SK-N-SH (cell line): ENCODE measurements at places on chromosomes 2 and 18.

GRCh38 chr2:113765276-113765675 is 8.8 kb upstream of the SLC35F5 start:
- no peaks in the 10 kb centered on the region for H3K27me3 ChIP-seq
- H3K27ac ChIP-seq, result no peak overlapping the region
- no peak for DNase-seq
- H3K4me1 ChIP-seq, result 0 out of 2 replicates have a peak, but pooled peaks cover 12% of the 10 kb centered on the region
- H3K36me3 ChIP-seq, result no peaks in the 10 kb centered on the region

GRCh38 chr2:240498958-240499260 is 58.9 kb downstream of the ANKMY1 start:
- no peaks in the 10 kb centered on the region for H3K4me1 ChIP-seq
- no peak for DNase-seq
- H3K27ac ChIP-seq, result no peak overlapping the region
- no peaks in the 10 kb centered on the region for H3K36me3 ChIP-seq
- no peaks in the 10 kb centered on the region for H3K27me3 ChIP-seq
- no peak overlapping the region for H3K4me3 ChIP-seq

- no peak for DNase-seq
- H3K4me3 ChIP-seq, result no peak overlapping the region
- H3K4me1 ChIP-seq, result no peaks in the 10 kb centered on the region
- no peaks in the 10 kb centered on the region; the same call in 1 of the 2 replicates for H3K36me3 ChIP-seq
- H3K27me3 ChIP-seq, result no peaks in the 10 kb centered on the region
Observed at GRCh38 chr2:130388221-130388907, 32.5 kb downstream of the PTPN18 start.

DNA sequence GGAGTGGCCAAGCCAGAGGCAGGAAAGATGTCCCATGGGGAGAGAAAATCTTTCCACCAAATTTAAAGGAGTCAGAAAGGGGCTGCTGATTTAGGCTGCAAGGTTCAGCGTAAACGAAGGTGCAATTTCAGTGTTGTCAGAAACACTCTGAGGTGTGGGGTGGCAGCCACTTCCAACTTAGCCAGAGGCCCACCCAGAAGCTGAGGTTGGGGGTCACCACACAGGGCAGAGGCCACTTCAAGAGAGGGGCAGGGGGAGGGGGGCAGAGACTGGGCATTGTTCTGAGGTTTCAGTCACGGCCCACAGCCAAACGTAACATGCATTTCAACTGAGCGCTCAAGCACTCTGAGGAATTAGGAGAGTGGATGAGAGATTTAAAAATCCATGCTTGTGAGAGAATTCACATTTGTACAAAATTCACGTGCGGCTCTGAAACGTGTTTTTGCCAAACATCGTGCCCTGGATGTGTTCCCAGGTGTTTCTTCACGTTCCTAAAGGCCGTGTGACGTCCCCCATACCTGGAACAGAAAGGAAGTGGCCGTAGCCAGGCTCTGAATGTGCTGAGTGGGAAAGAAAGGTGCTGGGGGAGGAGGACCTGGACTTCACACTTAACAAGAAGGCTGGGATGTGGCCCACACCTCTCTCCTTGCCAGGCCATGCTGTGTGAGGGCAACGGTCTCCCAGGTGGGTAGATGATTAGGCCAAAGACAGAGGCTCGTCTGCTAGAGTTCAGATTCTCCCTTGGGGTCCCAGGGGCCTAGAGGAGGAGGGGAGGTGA is 19.5 kb upstream of the BOK start:
- no peak overlapping the region for H3K27ac ChIP-seq
- no peaks in the 10 kb centered on the region for H3K36me3 ChIP-seq
- peaks cover 18% of the 10 kb centered on the region; the same call in 1 of the 2 replicates for H3K27me3 ChIP-seq
- DNase-seq, result no peak

DNA sequence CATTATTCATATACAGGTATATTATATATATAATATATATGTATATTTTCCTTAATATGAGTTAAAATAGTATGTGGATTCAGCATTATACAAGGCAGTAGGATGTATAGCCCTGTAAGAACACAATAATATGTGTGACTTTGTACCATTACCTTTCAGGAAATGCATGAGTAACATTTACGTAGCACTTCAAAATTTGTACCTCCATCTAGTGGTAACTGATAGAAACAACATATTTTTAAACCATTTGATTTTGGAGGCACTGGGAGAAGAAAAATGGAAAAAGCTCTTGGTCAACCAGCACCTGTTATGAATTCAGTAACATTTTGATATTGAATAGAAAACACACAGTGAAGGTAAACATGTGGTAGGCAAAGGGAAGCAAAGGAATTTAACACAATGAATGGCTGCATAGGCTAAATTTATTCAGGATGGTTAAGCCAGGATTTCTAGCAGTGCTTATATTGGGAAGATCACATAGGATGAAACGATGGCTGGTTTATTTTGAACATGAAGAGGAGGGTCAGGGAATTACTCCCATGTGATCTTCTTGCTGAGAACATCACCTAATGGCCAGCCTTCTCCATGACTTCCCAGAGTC is 565.5 kb downstream of the CCDC85A start:
- H3K27me3 ChIP-seq, result no peaks in the 10 kb centered on the region
- no peak overlapping the region for H3K27ac ChIP-seq
- no peaks in the 10 kb centered on the region; the same call in 1 of the 2 replicates for H3K36me3 ChIP-seq
- no peak for DNase-seq
- H3K4me3 ChIP-seq, result no peak overlapping the region

DNA sequence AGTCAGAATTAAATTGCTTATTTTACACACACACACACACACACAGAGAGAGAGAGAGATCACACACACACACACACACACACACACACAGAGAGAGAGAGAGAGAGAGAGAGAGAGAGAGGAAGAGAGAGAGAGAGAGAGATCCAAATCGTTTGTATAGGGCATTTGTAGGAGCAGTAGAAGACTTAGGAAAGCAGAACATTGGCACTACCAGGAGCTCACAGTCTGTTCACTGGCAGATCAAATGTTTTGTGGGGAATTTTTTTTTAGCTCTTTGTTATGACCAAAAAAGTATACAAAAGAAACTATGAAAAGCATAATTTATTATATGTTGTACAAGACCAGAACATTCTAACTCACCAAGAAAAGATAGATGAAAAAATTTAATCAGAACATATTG is 81.8 kb downstream of the MBD5 start:
- no peaks in the 10 kb centered on the region; the same call in none of the 2 replicates for H3K4me1 ChIP-seq
- no peaks in the 10 kb centered on the region for H3K27me3 ChIP-seq
- DNase-seq, result no peak

DNA sequence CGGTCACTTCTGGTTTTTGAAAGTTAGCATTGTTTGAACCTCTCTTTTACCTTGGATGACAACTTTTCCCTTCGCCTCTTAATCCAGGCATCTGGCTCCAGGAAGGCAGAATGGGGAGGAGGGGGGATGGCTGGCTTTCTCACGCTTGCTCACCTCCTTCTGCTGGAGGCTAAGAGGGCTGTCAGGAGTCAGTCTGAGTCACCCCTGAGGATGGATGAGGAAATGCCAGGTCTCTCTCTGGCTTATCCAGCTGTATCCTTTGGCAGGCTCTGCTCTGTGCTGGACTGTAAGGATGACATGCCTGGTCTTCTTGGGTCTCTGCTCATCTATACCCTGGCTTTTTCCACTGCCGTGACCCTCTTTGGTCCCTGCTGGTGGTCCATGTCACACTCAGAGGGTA is 142.9 kb upstream of the GYPC start:
- no peaks in the 10 kb centered on the region for H3K27me3 ChIP-seq
- no peak for DNase-seq
- no peak overlapping the region for H3K27ac ChIP-seq
- H3K36me3 ChIP-seq, result no peaks in the 10 kb centered on the region

GRCh38 chr2:227020416-227020815 is 143.6 kb downstream of the COL4A4 start:
- H3K4me1 ChIP-seq, result no peaks in the 10 kb centered on the region
- no peak overlapping the region for H3K4me3 ChIP-seq
- DNase-seq, result no peak
- H3K36me3 ChIP-seq, result no peaks in the 10 kb centered on the region
- H3K27me3 ChIP-seq, result no peaks in the 10 kb centered on the region

DNA sequence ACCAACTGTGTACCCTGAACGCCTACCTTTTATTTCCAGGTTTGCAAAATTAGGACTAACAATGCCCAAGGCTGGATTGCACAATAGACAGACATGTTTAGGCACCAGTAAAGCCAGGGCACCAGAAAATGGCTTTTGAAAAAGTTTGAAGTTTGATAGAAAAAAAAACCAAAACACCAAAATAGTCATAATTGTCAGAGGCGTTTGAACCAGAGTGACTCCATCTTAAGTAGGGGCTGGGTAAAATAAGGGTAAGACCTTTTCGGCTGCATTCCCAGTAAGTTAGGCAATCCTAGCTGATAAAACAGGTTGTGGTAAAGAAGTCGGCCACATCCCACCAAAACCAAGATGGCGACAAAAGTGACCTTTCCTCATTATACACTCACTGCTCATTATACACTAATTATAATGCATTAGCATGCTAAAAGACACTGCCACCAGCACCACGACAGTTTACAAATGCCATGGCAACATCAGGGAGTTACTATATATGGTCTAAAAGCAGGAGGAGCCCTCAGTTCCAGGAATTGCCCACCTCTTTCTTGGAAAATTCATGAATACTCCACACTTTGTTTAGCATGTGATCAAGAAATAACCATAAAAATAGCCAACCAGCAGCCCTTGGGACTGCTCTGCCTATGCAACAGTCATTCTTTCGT is 105.1 kb upstream of the MSH2 start:
- H3K27ac ChIP-seq, result no peak overlapping the region
- H3K36me3 ChIP-seq, result no peaks in the 10 kb centered on the region
- H3K4me1 ChIP-seq, result no peaks in the 10 kb centered on the region
- H3K4me3 ChIP-seq, result no peak overlapping the region

- H3K27ac ChIP-seq, result no peak overlapping the region
- DNase-seq, result no peak
- no peaks in the 10 kb centered on the region for H3K27me3 ChIP-seq
Observed at GRCh38 chr18:35441857-35442595, 55.7 kb downstream of the INO80C start.

DNA sequence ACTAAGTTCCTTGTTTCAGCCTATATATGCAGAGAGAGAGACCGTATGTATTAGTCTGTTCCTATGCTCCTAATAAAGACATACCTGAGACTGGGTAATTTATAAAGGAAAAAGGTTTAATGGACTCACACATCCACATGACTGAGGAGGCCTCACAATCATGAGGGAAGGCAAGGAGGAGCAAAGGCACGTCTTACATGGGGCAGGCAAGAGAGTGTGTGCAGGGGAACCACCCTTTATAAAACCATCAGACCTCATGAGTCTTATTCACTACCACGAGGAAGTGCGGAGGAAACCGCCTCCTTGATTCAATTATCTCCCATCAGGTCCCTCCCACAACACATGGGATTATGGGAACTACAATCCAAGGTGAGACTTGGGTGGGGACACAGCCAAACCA is 73.8 kb downstream of the TMEM18 start:
- H3K4me3 ChIP-seq, result no peak overlapping the region
- no peaks in the 10 kb centered on the region for H3K36me3 ChIP-seq
- no peaks in the 10 kb centered on the region for H3K27me3 ChIP-seq
- no peaks in the 10 kb centered on the region for H3K4me1 ChIP-seq
- DNase-seq, result no peak
- H3K27ac ChIP-seq, result no peak overlapping the region

DNA sequence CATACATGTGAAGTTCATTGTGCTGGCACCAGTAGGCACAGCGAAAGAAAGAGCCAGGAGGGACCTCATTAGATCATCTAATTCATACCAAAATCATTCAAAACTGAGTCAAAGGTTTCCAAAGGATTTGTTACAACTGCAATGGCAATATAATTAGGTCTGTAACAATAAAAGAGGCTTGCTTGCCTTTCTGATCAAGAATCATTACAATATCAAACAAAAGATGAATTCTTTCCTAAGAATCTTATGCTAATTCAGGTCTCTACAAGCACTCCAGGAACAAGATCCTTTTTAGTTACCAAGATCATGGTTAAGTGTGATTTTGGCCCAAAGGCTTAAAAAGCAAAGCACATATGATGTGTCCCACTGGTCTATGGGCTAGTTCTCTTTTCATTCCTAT is 41.9 kb upstream of the ITPRID2 start:
- H3K4me3 ChIP-seq, result no peak overlapping the region
- H3K4me1 ChIP-seq, result no peaks in the 10 kb centered on the region; the same call in 1 of the 2 replicates
- no peaks in the 10 kb centered on the region for H3K36me3 ChIP-seq
- DNase-seq, result no peak
- no peaks in the 10 kb centered on the region for H3K27me3 ChIP-seq
- H3K27ac ChIP-seq, result no peak overlapping the region

DNA sequence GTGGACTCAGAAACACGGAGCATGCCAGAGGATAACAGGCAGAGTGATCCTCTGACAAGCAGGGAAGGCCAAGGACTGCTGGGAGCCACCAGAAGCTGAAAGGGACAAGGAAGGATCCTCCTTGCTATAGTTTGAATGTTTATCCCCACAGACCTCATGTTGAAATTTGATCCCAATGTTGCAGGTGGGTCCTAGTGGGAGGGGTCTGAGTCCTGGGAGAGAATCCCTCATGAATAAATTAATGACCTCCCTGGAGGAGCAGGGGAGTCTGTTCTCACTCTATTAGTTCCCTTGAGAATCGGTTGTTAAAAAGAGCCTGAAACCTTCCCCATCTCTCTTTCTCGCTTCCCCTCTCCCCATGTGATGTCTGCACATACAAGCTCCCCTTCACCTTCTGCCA is 124.4 kb downstream of the FBXO15 start:
- no peaks in the 10 kb centered on the region for H3K36me3 ChIP-seq
- no peak for DNase-seq
- no peak overlapping the region for H3K27ac ChIP-seq
- peaks cover 11% of the 10 kb centered on the region; the same call in 1 of the 2 replicates for H3K27me3 ChIP-seq
- no peaks in the 10 kb centered on the region for H3K4me1 ChIP-seq

GRCh38 chr2:66306483-66306882 is 128.4 kb upstream of the MEIS1 start:
- H3K27me3 ChIP-seq, result no peaks in the 10 kb centered on the region
- H3K4me1 ChIP-seq, result no peaks in the 10 kb centered on the region; the same call in 1 of the 2 replicates
- no peak overlapping the region for H3K4me3 ChIP-seq
- H3K27ac ChIP-seq, result no peak overlapping the region
- H3K36me3 ChIP-seq, result no peaks in the 10 kb centered on the region
- DNase-seq, result no peak

GRCh38 chr18:48813833-48814489 is 136.8 kb downstream of the SMAD7 start:
- H3K4me3 ChIP-seq, result no peak overlapping the region
- no peak for DNase-seq
- H3K27me3 ChIP-seq, result no peaks in the 10 kb centered on the region
- no peaks in the 10 kb centered on the region; the same call in 1 of the 2 replicates for H3K4me1 ChIP-seq
- H3K27ac ChIP-seq, result no peak overlapping the region

DNA sequence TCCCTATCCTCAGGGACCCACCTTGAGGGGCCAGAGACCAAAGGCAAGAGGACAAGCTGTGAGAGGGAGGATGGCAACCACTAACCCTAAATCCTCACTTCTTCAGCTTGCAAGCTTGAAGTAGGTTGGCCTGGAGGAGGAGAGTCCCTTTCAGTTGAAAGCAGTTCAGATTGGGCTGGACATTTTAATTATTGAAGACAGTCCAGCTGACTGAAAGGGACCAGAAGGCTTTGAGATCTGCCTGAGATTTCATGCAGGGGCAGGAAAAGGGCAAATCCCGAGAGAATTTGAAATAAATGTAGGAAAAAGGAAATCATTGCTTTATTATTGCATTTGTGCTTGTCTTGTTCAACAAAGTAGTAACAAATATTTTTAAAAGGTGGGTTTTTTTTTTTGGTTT is 118.9 kb upstream of the STON1 start:
- H3K27ac ChIP-seq, result no peak overlapping the region
- DNase-seq, result no peak
